ENCODE measurements at places on chromosomes 1 and 21.

- no peak for DNase-seq
These were observed 16.3 kb downstream of the PIK3C2B start for GRCh38 chr1:204478172-204478899.

DNA sequence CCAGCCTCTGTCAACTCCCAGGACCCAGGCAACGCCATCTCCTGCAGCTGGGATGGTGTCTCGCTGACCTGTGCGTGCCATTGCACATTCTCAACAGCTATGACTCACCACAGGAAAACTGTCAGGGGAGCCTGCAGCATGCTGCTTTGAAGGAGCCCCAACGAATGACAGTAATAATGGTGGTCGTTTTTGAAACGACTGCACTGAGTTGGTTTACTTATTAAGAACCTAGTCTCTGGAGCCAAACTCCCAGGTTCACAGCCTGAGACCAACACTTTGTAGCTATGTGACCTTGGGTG is 21.6 kb downstream of the TCEA3 start:
- no peak for DNase-seq

- no peak for DNase-seq
These were observed 4.1 kb upstream of the NBPF3 start for GRCh38 chr1:21435646-21436487.

GRCh38 chr1:228093050-228093906 is 9.8 kb downstream of the C1orf35 start:
- no peak for DNase-seq

DNA sequence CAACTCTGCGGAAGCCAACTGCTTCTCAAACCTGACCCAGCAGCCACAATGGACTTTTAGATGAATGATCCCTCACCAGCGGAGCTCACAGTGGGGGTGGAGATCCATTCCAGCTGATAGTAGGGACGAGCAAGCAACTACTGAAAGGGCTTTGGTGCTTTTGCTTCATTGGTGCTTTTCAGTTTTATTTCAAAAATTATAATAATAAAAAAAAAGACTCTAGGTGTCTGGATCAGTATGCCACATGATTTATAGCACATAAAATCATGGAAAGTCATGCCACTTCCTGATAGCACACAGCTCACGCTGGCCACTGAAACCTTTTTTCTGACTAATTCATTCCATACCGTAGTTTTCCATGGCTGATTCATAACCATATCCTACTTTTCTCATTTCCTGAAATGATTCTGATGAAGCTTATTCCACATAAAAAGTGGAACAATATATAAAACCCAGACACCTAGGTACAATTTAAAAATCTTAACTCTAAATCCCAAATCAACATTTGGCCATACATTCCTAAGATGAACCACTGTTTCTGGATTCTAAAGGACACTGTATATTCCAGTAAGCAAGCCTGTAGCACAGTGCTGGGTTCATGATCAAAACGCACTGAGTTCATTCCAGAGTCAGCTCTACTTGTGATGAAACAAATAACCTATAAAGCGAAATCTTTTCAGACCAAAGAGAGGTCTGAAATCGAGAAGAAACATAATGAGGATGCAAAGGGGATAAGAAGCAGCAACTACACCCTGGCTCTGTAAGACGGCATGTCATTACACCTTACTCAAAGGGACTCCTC is 41.3 kb upstream of the KCNE1 start:
- no peak for DNase-seq

- no peak for DNase-seq
These were observed 28.8 kb downstream of the TOR1AIP1 start for GRCh38 chr1:179910934-179911333.

- no peak for DNase-seq
These were observed 2.4 kb downstream of the RAP1GAP start for GRCh38 chr1:21666576-21667320.

GRCh38 chr1:167542109-167543032 is 11.2 kb downstream of the CREG1 start:
- DNase-seq, result no peak

GRCh38 chr1:36773827-36774541 is 260.3 kb downstream of the GRIK3 start:
- no peak for DNase-seq

DNA sequence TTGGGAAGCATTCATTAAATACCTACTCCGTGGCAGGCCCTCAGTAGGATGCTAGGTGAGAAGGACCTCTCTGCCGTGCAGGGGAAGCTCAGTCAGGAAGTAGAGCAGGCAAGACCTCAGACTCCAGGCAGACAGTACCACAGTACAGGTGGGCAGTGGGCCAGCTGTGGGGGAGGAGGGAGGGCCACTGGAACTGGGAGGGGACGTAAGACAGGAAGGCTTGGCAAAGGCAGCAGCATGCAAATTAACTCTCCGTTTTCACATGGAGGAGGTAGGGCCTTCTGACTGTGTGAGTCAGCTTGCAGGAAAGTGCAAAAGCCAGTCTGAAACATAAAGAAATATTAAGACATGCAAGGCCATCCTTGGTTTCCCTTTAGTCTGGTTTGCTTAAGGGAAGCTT is 157.7 kb downstream of the TRIM33 start:
- DNase-seq, result peak; percentile 32

GRCh38 chr1:234731569-234732085 is 121.6 kb upstream of the IRF2BP2 start:
- peak; percentile 62 for DNase-seq

DNA sequence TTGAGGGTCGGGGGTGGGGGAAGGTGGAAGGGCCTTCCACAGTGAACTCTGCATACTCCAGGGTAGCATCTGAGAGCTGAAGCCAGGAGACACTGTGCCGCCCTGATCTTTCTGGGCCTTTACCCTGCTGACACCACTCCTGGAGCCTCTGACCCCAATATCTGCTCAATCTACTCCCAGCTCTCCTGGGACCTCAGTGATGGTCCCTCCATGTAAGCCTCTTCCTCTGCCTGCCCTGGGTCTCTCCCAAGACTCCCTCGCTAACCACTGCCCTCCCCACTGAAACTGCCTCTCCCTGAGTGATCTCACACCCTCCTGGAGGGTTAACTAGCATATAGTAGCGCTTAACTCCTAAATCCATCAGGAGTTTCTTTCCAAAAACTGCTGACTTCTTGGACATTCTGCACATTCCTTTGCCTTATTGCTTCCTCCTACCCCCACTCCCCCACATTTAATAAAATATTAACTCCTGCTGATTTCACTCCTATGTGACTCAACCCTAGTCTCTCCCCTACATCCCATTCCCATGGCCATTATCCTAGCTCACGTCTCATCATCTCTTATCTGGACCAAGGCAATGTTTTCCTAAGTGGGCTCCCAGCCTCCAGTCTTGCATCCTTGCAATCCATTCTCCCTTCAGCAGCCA is 145.6 kb downstream of the HMGB4 start:
- no peak for DNase-seq

- no peak for DNase-seq
These were observed 441.6 kb downstream of the PLPP3 start for GRCh38 chr1:56137521-56138505.

GRCh38 chr1:198597690-198598430 is 41.0 kb upstream of the PTPRC start:
- DNase-seq, result no peak

DNA sequence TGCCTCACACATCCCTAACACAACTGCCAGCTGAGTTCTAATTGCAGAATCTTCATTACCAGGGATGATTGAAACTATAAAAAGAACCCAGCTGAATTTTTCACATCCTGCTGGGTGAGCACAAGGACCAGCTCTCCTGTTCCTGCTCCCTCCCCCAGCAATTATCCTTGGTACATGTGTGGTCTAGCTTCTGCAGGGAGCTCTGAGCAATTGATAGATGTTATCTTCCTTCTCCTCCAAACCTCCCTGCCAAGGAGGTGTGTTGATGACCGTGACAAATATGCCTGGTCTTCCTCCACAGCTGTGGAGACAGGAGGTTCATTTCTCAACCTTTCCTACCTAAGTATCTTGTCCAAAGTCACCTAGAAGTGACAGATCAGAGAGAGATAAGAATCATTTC is 65.3 kb upstream of the MAN1A2 start:
- no peak for DNase-seq

GRCh38 chr21:34881839-34882371 is 167.2 kb downstream of the RUNX1 start:
- no peak for DNase-seq

DNA sequence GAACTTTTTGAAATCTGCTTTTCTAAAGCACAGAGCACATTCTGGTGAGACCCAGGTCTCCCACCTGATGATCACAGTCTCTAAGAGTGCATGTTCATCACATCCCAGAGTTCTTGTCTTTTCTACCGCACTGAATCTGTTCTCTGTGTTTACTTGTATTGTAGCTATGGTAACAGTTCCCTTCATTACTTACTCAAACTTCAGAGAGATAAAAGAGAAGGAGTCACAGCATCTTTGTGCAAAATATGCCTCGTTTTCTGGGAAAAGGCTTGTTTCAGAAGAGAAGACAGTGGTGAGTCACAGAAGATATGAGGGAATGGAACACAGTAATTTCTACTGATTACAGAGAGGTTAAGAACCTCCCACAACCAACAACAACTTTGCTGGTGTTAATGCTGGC is 580.6 kb downstream of the PLA2G4A start:
- DNase-seq, result no peak

DNA sequence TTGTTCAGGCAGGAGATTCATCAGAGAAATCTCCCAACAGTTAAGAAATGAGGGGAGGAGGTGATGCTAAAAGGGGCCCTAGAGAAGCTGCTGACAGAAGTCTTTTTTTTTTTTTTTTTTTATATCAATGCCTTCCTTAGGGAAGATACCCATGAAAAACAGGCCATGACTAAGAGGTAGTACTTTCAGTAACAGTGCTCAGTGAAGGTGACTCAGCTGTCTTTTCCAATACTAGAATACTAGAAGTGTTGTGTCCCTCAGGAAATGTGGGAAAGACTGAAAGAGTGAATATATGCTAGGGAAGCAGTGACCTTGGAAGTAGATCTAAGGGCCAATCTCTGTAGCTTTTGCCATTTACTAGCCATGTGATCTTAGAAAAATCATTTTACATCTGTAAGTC is 52.4 kb upstream of the SLFNL1 start:
- no peak for DNase-seq

- DNase-seq, result no peak
These were observed 7.5 kb downstream of the MX1 start for GRCh38 chr21:41433566-41433965.

- DNase-seq, result no peak
These were observed 40.9 kb upstream of the EPS8L3 start for GRCh38 chr1:109804660-109805059.

DNA sequence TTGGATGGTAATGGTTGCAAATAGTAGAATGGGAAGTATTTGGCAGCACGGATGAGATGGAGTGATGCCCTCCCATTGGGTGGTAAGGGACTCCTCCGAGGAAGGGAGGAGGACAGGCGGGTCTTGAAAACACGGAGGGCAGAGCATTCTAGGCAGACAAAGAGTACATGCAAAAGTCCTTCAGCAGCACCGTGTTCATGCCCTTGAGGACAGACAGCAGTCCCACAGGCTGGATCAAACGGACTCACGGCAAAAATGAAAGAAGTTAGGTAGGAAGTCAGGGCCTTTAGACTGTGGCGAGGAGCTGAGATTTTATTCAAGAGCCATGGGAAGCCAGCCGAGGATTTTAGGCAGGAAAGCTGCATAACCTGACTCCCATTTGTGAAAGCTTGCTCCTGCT is 253.9 kb downstream of the RHOU start:
- no peak for DNase-seq

- DNase-seq, result no peak
These were observed 1.1 kb downstream of the COX20 start for GRCh38 chr1:244836584-244836983.

- DNase-seq, result no peak
These were observed 104.0 kb downstream of the BRINP2 start for GRCh38 chr1:177274687-177275211.

DNA sequence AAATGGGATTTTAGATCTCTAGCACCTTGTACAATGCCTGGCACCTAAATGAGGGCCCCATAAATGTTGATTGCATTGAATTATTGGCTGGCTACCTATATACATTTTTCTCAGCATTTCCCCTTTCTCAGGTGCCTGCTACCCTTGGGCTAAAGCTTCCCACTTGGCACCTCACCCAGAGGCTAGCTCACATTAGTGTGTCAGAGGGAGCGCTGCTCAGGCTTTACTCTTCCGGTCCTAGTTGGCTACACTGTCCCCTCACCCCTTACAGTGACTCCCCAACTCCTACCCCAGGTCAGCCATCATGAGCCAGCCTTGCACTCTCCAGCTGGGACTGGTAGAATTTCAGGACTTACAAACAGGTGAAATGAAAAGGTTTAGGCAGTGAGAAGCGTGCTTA is 9.5 kb downstream of the TRAF5 start:
- no peak for DNase-seq

DNA sequence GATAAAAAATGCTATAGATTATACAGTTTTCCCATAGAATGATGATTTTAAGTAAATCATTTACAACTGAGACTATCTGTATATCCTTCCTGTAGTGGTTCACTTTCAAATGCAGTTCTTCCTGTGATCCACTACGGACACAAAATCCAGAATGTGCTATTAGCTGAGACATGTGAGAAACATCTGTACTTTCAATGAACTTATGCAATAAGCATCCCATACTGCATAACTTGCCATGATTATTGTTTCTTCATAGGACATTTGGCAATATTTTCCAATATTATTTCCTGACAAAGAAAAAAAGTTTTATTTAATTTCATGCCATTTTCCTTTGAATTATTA is 83.5 kb upstream of the PRDX6 start:
- DNase-seq, result no peak

- peak; percentile 59 for DNase-seq
These were observed 550 bp downstream of the TRIM33 start for GRCh38 chr1:114510274-114511031.

DNA sequence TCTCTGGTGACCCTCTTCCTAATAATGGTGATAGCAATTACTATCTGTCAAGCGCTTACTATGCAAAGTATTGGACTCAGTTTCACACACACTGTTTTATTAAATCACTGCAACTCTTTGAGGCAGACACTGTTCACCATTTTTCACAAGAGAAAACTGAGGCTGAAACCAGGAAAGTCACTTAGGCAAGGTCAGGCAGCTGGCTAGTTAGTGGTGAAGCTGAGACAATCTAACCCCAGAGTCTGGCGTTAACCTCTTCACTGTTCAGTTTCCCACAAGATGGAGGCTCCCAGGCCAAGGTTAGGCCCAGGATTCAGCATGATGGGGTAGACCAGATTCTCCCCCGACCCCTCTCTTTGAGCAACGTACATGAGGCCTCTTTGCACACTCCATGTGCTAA is 4.8 kb upstream of the GJA8 start:
- DNase-seq, result no peak

GRCh38 chr1:83698644-83699043 is 300.3 kb downstream of the TTLL7 start:
- no peak for DNase-seq

DNA sequence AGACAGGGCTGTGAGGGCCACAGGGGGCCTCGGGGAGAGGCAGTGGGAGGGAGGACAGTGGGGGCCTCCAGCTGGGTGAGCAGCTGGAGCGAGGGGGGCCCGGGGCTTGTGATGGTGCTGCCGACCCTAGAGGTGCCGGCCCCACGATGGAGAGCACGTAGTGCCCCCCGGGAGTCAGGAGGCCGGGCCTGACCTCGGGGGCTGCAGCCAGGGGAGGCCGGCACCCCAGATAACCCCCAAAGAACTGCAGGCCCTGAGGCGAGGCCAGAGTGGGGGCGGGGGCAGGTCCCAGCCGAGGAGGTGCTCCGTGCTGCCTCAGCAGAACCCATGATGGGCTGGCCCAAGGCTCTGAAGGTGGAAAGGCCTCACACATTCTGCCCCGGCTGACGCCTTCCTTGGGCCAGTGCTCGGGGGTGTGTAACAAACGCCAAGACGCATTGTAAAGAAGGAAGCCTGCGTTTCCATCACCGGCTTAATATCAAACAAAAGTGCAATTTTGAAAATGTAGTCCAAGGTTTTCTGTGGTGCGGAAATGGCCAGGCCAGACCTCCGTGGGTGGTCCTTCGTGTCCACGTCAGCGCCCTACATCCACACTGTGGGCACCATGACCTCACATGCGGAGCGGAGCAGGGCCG is 55.2 kb downstream of the COL6A1 start:
- no peak for DNase-seq
